ENCODE measurements at places on chromosomes 7 and 10.
A peak's percentile ranks its signal among the peaks of the same experiment; 100 is the strongest.

DNA sequence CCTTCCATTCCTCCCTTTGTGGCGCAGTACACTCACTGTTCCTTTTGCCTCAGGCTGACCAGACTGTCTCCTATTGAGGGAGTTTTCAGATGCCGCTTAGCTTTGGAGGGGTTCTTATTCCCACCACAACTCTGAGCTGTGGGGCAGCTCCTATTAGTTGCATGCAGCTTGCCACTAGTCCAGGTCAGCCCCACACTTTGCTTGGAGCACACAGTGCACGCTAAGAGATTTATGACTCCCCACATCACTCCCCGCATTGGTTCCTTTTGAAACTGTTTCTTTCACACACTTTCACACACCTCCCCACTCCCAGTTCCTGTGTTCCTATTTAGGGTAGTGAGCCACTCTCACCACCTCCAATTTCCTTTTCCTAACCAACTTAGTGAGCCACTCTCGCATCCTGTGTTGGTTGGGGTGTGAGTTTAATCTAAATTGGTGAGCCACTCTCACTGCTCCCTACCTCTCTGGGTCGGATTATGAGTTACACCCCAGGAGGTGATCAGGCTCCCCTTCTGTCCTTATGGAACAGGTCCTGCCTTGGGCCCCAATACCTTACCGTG, 10.4 kb upstream of the ZNF485 start:
- DNase-seq, result no peak

DNA sequence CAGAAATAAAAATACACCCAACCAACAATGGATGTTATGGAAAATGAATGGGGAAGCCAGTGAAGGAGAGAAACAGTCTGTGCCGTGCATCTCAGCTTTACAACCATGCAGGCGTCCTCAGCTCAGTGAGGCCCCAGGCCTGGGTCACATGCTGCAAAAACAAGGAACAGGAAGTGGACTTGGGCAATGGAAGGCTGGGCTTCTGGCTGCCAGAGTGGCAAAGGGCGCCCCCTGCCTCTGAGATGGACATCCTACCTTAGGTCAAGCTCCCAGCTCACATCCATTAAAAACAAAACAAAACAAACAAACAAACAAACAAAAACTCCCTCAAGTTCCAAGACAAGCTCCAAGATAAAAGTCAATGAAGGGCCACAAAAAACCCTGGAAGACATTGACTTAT, 54.7 kb upstream of the AFAP1L2 start:
- DNase-seq, result no peak

DNA sequence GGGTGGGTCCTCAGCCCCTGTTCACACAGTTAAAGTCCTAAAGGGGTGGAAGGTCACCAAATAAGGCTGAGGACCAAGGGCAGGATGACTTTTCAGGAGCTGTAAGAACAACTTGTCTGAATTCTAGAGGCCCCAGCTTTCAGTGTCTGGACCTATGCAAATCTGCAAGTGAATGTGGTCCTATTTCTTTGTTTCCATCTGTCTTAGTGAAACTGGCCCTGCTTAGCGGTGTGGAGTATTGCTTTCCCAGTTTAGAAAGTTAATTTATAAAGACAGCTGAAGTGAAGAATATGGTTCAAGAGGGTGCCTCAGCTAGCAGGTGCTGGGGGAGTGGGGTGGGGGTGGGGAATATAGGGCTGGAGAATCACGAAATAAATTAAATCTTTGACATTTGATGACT, 40.1 kb downstream of the HHEX start:
- no peak for DNase-seq

GRCh38 chr7:37283716-37284115, 164.9 kb downstream of the ELMO1 start:
- no peak for DNase-seq

GRCh38 chr7:71808115-71808514, 604.0 kb downstream of the CALN1 start:
- no peak for DNase-seq

DNA sequence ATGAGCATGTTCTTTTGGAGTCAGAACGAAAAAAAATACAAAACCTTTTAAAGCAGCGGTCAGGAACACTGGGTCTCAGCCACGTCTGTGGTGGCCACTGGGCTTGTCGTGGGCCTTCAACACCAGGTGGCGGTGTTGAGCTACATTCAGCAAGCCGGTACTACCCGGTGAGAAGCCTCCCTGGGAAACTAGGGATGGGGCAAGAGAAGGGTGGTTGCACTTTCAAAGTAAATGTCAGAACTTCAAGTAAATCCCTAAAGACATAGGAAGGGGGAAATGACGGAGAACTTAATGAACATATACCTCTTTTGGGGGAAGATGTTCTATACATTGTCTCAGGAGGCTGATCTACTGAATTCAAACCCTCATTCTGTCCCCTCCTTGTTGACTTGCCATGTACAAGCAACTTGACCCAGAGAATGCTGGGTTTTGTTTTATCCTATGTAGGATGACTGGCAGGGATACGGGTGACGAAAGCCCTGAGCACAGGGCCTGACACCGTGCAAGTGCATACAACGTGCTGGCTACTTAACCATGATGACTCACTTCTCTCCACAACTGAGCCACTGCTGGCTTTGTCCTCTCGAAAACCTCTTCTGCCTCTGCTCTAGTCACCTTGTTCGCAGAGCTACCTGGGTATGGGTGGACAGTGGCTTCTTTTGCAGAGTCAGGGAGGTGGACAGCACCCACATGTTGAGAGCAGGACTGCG, 49.0 kb upstream of the BAMBI start:
- peak; percentile 41 for DNase-seq

GRCh38 chr10:113616244-113617074, 47.4 kb downstream of the NRAP start:
- DNase-seq, result no peak

DNA sequence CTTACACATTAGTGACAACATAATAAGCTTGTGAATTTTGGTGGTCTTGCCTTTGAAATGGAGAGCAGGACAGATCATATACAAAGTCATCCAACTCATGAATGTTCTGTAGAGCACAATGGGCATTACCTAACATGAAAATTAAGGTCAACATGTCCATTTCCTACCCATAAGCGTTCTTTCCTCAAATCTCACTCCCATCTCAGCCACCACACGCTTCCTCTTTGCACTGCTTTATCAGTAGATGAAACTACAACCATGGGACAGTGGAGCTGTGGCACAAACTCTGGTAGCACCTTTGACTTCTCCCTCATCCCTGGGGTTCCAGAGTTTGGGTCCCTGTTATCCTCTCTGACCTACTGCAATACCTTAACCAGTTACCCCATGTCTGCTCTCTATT, 2.2 kb downstream of the PON2 start:
- no peak for DNase-seq

- peak; percentile 62 for DNase-seq
These were observed 15.6 kb downstream of the ATG9B start for GRCh38 chr7:151008511-151009323.

DNA sequence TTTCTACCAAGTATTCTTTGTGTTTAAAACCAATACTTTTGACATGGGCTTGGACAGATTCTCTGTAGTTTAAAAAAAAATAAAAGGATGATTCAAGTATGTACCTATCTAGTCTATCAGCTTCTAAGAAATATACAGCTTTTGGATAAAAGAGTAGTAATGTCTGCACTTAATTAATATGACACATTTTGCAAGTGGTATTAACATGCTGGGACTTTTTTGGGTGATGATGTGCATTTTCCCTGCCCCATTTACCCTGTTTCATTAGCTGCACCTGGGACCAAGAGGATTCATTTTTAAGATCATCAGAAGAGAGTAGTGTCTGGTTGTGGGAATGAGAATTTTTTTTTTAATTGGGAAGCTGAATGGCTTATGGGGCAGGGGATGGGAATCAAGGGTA, 236.2 kb upstream of the KLF14 start:
- no peak for DNase-seq

DNA sequence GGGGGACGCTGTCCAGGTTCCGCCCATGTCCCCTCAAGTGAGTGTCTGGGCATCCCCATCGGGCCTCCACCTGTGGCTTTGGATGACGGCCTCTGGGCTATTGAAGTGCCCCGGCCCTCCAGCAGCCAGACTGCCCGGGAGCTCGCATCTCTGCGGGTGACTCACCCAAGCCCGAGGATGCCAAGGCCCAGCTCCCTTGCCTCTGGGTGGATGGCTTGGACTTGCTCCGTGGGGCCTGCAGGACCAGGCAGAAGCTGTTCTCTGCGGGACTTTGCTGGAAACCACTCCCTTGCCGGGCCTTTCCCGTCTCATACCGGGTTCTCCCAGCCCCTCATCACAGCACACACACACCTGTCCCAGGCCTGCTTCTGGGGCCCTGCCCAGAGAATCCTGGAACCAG, 22.4 kb downstream of the DPYSL4 start:
- DNase-seq, result no peak

DNA sequence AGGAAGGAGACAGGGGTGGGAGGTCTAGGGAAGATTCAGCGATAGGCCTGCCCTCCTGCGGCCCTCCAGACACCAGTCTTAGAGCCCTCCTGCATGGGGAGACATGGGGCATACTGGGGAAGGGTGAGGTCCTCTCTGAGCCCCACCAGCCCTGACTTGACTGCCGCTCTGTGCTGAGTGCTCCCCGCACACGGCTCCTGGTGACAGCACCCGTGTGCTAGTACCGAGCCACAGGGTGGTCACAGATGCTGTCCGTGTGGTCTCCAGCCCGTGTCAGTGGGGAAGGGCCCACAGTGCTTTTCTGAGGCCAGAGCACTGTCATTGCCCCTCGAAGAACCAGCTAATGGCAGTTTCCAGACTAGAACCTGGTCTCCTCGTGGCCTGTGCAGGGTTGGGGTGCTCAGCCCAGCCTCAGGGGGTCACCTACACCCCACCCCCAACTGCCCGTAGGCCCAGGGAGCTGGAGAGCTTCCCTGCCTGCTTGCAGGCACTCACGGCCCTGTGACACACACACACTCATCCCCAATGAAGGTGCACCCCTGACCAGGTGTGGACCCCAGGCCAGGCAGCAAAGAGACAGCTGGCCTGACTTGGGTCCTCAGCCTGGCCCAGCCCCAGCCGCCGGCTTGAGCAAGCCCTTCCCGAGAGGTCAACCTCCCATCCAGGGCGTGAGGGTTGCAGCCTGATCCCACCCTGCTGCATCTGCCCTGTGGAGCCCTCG, 86.0 kb upstream of the RET start:
- no peak for DNase-seq

GRCh38 chr10:88693392-88694020, 12.5 kb upstream of the LIPK start:
- no peak for DNase-seq

DNA sequence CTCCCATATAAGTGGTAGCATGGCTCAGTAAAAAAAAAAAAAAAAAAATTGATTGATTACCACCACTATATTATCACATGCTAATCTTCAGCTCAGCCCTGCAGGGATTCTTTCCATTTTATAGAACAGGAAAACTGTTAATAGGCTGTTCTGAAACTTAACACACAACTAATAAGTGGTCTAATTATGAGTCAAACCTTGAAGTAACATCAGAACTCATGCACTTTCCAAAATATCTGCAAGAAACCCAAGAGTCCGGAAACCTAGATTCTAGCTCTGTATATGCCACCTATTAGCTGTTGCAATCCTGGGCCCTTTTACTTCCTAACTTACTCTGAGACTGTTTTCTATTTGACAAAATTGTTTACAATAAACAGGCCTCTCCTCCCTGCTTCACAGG, 23.9 kb downstream of the SEM1 start:
- DNase-seq, result no peak

- no peak for DNase-seq
These were observed 3.9 kb upstream of the FAM13C start for GRCh38 chr10:59366290-59366689.

DNA sequence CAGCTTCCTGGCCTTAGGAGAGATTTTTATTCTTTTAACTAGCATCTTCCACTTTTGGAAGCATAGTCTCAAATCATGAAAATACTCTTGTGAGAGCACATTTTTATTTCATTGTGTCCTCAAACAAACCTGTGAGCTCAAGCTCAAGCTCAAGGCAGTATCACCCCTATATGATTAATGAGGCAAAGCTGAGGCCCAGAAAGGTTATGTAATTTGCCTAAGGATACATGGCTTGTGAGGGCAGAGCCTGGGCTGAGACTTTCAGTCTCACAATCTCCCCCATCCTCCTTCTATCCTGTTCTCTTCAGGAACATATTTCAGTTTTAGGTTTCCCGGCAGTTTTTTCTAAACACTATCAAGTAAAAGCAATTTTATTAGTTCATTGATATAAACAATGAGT, 359.5 kb downstream of the PTEN start:
- no peak for DNase-seq

DNA sequence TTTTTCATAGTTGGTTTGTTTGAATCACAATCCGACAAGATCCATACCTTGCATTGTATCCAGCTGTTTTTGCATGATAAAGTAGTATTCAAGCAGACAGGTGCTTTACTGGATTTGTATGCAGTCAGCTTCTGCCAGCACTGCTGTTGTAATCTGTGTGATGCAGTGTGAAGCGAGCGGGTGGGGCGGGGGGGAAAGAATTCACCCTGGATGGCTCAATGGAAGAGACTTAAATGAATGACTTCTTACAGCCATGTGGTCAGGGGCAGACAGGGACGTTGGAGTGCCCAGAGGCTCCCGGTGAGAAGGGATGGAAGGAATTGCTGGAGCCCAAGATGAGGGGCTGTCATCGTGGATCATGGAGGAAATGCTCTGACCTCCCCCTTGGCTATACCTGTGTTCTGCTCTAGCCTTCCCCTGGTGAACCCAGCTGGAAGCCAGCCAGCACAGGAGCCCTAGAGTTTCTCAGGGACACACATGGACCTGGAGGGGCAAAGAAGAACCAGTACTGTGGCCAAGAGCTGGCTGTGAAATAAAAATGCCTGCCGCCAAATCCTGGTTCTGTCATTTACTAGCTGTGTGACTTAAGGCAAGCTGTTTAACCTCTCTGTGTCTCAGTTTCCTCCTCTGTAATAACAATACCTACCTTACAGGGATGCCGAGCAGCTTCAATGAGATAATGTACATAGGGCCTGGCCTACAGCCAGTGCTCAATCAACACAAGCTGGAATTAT, 14.1 kb downstream of the NFE2L3 start:
- no peak for DNase-seq

GRCh38 chr7:24440892-24441291, 132.4 kb upstream of the PALS2 start:
- no peak for DNase-seq

DNA sequence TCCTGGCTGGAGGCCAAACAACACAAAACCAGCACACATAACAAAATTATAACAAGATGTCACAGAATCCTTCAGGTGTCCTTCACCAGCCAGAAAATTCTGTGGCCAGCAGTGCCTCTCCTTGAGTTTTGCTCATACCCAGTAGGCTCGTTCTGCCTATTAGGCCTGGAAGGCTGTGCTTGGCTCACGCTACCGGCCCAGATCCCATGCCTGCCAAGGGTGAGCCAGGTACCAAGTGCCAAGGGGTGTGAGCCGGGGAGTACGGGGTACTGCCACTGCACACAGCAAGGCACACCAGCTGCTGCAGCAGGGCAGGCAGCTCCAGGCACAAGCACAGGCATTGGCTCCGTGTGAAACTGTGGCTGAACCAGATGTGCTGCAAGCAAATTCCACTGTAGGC, 1562.0 kb downstream of the REEP3 start:
- DNase-seq, result no peak

DNA sequence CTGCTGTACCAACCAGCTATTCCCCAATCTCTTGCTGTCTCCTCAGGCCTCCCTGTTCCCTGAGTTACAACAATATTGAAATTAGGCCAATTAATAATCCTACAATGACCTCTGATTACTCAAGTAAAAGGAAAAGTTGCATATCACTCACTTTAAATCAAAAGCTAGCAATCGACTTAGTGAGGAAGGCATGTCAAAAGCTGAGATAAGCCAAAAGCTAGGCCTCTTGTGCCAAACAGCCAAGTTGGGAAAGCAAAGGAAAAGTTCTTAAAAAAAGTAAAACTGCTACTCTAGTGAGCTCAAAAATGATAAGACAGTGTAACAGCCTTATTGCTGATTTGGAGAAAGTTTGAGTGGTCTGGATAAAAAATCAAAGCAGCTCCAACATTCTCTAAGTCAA, 129.8 kb downstream of the LSMEM1 start:
- DNase-seq, result no peak
